ENCODE measurements at places on chromosomes 3 and 15.
A peak's percentile ranks its signal among the peaks of the same experiment; 100 is the strongest.

DNA sequence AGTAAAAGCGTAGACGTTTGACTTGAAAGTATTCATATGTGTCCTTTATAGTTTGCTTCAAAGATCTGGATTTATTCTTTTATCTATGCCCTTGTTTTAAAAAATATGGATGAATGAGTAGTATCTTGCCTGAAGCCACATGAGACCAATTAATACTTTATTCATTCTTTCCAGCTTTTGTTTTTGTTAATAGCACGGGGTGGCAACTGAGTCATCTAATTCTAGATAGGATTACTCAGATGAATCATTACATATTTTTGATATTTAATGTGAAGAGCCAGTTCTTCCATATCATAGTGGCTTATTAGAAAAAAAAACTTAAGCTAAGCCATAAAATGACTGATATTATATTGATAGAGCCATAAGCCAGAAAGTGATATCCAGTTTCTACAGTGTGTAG is 121.9 kb downstream of the BBX start:
- DNase-seq = no peak

- peak; percentile 45 for DNase-seq
Measured at GRCh38 chr3:48503401-48504050, 448 bp downstream of the SHISA5 start.

DNA sequence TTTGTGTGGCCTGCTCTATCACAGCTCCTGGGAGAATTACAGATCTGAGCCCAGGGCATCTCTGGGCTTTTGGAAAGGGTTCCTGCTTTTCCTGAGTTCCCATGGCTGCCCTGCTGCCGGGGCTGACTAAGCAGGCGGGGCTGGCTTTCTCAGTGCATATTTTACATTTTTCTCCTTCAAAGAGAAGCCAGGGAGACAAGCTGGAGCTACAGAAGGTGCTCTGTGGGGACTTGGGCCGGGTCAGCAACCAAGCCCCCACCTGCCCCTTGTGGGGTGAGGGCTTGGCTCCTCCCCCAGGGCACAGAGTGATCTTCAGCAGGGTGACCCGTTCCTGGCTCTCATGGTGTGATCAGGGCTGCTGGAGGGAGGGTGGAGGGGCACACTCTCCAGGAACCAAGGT is 17.4 kb downstream of the ABTB1 start:
- DNase-seq = peak; percentile 10

DNA sequence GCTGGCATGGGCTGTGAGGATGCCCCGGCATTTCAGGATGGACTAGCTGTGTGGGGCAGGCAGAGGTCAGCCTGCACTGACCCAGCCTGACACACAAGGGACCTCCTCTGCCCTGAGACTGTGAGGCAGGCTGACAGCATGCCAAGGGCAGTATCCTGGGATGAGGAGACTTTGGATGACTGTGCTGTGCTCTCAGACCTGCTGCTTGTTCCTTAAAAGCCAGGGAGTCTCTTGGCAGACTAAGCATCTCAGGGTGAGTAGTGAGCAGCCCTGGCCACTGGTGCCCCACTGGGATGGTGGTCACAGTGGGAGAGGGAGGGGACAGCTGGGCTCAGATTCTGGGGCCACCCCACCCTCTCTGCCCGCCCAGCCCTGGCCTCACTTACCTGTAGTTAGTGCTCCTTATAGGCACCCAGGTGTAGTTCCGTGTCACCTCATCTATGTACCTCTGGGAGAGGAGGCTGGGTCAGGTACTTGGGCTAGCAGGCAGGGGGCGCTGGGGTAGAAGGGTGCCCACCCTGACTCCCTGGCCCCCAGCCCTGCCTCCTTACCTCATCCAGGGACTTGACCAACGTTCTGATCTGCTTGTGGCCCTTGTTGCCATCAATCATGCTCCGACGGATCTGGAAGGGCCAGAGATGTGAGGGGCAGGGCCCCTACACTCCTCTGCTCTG is 16.1 kb upstream of the TMEM115 start:
- no peak for DNase-seq

All from ACHN (cell line).